Fibroblast of the aortic adventitia (primary cell): ENCODE measurements at places on chromosomes 7 and 10. TPM values are rescaled to one million over a fixed set of nuclear protein-coding genes. Genes with fewer than 3 reads are reported as not detected.

MMP21 gene
- total RNA-seq = 0.09 TPM in 1 of 2 replicates, not detected in the other

LRRC72 gene
- total RNA-seq = not detected in 2 replicates

LIPJ gene
- total RNA-seq = 0.09 TPM in 1 of 2 replicates, not detected in the other

TCF7L2 gene
- 8.8 and 14.8 TPM in 2 replicates for total RNA-seq

GNGT1 gene
- total RNA-seq = not detected in 2 replicates

ATRNL1 gene
- 1.9 and 7.3 TPM in 2 replicates for total RNA-seq

FANK1 gene
- 2.3 and 20.4 TPM in 2 replicates for total RNA-seq

ZEB1 gene
- 153 and 228 TPM in 2 replicates for total RNA-seq

RARRES2 gene
- total RNA-seq = 1.4 and 76.1 TPM in 2 replicates

PPP1R9A gene
- total RNA-seq = 0.45 and 0.49 TPM in 2 replicates
